ENCODE measurements at places on chromosomes 3 and 15. TPM values are rescaled to one million over a fixed set of nuclear protein-coding genes. Genes with fewer than 3 reads are reported as not detected.

C2CD4B gene
- total RNA-seq: 2.9 TPM

ALG1L2 gene
- total RNA-seq: 2.1 TPM

KCNMB3 gene
- 2.0 TPM for total RNA-seq

CAV3 gene
- total RNA-seq: not detected

HYAL1 gene
- 3.7 TPM for total RNA-seq

TEX55 gene
- total RNA-seq: not detected

EPHB1 gene
- 9.1 TPM for total RNA-seq
